ENCODE measurements at places on chromosomes 3 and 15.

DNA sequence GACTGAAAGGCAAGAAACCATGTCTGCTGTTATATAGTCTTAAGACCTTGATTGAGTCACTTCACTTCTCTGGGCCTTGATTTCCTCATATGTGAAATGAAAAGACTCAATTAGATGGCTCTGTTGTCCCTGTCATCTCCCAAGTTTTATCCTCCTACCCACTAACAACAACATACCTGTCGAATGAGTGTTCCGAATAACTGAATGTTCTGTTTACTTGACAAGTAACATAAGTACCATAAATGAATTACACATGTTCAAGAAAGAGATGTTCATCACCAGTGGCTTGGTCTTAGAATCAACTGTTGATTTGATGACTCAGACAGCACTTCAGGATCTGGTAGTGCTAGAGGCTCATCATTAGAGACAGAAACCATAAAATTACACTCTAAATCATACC, 311.7 kb downstream of the VPS13C start:
- no peak for DNase-seq

DNA sequence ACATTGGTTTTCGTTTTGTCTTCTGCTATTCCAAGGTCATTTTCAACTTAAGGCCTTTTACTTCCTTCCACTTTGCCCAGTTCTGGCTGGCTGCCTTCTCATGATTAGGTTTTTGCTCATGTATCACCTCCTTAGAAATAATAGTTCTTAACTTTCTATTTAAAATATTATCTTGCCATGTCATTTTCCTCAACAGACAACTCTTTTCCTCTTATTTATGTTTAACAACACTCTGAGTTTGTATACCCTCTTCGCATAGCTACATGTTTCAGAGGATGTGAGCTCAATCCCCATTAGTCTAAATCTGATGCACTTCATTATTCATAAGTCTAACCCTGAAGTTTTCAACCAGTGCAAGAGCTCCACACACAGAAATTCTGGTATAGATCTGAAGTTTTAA, 299.1 kb downstream of the BCHE start:
- DNase-seq: no peak

DNA sequence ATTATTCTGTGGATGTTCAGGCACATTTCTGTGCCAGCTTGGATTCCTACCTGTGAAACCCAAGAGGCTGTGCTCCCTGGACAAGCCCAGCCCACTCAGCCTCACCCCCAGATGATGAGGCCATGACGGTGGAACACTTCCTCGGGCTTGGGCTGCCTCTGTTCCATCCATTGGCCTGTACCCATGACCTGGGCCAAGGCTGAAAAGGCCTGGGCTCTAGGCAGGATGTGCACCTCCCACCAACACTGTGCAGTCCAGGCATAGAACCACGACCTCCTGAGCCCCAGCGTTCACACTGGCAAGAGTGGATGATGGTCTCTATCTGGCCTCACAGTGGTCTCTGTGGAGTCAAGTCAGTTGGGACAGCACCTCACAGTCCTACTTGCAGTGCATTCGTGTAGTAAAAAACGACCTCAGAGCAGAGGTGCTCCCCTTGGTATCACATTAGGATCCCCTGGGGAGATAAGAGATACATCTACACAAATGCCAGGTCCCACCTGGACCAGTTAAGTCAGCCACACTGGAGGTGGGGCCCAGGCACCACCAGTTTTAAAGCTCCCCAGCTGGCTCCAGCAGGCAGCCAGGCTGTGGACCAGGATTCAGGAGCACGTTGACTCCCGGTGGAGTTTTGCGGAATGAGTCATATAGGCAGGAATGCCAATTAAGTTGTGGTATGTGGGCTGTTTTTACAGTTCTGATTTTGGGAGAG, 39.0 kb upstream of the IGF1R start:
- no peak for DNase-seq

DNA sequence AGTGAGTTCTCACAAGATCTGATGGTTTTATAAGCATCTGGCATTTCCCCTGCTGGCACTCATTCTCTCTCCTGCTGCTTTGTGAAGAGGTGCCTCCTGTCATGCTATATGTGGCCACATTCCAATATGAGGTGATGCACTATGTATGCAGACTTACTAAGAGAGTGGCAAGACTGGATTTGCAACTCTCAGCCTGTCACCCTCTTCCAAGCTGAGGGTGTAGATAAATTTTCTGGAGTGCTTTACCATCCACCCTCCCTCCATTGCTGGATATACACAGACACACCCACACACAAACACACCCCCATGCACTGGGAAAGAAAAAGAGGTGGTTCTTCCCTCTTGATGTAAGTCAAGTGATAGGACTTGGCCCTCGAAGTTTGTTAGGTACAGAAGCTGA, 30.2 kb upstream of the CHMP2B start:
- no peak for DNase-seq

DNA sequence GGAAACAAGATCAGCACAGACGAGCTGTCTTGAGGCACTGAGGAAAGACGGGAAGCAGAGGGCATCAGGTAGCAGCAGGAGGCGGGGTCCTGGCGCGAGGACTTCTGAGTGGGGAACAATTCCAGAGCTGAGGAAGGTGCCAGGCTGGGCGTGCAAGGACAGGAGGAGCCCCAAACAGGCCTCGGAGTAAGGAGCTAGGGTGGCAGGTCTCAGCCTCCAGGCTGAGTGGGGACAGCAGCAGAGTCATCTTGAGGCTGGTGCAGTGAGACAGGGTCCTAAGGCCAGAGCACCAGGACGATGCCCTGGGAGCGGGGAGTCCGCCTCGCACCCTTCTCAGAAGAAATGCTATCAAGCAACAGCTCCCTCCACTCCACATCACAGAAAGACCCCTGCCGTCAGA, 78.4 kb downstream of the PCSK6 start:
- DNase-seq: no peak

Data from frontal cortex (tissue), 4 donors.